ENCODE measurements at places on chromosomes 13 and 19. TPM values are rescaled to one million over a fixed set of nuclear protein-coding genes. Genes with fewer than 3 reads are reported as not detected.

ERICH4 gene
- polyA plus RNA-seq: not detected

PRKACA gene
- polyA plus RNA-seq: 234 TPM

ELAVL3 gene
- polyA plus RNA-seq: 0.11 TPM

DZIP1 gene
- polyA plus RNA-seq: 1.9 TPM

LHB gene
- polyA plus RNA-seq: not detected

FPR3 gene
- 0.38 TPM for polyA plus RNA-seq

C3 gene
- 136 TPM for polyA plus RNA-seq

CCNE1 gene
- polyA plus RNA-seq: 1.5 TPM

CYP4F11 gene
- not detected for polyA plus RNA-seq

DIAPH3 gene
- polyA plus RNA-seq: 0.08 TPM
